Osteoblast (primary cell): ENCODE measurements at places on chromosomes 2 and 18.
A peak's percentile ranks its signal among the peaks of the same experiment; 100 is the strongest.

GRCh38 chr2:114546531-114546930, 104.1 kb downstream of the DPP10 start:
- DNase-seq, result no peak

DNA sequence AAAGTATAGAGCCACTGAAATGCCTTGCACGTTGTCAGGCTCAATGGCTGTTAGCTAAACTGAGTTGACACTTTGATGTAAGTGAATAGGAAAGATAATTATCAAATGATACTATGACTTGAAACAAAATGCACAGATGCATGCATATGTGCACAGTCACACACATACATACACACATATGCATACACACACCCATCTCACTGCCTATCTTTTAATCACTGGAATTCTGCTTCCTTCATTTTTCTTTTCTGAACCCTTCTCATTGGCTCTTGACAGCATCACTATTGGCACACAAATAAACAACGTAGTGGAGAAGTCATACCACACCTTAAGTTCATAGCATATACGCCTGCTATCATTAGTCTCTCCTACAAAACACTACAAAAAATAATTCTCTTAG, 154.9 kb upstream of the NCKAP5 start:
- no peak for DNase-seq

DNA sequence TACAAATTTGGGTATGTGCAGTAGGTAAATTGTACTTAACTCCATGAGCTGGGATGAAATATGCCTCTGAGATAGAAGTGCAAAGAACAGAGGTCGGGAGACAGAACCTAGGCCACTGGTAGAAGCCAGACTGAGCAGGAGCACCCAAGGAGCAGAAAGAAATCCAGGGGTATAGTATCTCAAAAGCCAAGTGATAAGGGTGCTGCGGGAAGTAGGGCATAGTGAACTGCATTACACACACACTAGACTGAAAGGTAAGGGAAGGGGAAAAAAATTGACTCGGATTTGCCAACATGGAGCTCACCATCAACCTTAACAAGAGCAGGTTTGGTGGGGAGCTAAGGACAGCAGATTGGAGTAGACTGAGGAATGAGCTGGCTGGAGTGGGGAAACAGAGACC, 89.3 kb upstream of the TMEM247 start:
- DNase-seq, result no peak

DNA sequence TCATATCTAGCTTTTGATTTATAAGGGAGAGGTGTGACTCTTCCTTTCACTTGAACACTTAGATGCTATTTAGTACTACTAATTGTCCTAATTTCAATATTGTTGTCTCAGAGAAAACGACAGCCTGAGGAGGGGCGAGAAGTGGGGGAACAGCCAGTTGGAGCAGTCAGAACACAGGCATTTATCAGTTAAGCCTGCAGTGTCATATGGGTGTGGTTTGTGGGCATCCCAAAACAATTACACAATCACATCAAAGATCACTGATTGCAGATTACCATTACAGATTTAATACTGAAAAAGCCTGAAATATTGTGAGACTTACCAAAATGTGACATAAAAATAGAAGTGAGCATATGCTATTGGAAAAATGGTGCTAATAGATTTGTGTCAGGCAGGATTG, 15.8 kb downstream of the TMEM131 start:
- no peak for DNase-seq

DNA sequence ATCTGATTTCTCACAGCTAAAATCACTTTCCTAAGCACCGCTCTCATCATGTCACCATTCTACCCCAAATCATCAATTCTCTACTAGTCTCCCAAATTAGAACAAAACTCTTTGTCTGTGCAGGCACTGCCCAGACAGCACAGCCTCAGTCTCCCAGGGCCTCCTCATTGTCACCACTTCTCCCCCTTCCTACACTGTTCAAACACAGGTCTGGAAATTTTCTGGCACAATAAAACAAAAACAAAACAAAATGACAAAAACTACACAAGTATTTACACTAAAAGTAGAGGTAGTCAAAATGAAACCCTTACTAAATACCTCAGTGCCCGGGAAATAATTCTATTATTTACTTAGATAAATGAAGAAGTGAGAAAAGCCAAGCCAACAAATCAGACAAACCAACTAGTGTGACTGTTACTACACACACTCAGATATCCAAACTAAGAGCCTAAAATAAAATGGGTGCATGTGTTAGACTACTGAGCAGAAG, 156.2 kb upstream of the DNMT3A start:
- no peak for DNase-seq

GRCh38 chr2:85785027-85785822, 31.4 kb downstream of the ATOH8 start:
- DNase-seq, result peak; percentile 97

DNA sequence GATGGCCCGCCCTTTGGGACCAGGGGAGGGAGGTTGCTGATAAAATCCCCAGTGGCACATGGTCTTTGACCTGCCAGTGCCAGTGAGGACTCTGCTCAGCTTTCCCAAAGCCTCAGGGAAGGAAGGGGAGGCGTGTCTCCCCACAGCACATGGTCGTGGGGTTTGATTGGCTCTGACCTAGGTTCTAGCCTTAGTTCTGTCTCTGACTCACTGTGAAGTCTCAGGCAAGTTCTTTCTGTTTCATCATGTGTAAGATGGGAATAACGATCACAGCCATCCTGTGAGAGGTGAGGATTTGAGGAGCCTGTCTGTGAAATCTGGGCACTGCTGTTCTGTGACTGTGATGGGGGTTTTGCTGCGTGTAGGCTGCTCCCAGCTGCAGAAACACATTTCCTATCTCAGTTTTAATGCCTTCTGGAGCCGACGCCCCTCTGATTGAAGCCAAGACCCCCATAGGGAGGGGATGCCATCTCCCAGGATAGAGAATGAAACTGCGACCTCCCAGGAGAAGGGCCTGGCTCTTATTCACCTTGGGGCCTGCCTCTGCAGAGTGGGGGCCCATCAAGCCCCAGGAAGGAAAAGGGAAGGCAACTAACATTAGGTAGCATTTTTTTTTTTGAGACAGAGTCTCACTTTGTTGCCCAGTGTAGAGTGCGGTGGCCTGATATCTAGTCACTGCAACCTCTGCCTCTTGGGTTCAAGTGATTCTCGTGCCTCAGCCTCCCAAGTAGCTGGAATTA, 84.0 kb downstream of the DDX1 start:
- DNase-seq, result no peak

DNA sequence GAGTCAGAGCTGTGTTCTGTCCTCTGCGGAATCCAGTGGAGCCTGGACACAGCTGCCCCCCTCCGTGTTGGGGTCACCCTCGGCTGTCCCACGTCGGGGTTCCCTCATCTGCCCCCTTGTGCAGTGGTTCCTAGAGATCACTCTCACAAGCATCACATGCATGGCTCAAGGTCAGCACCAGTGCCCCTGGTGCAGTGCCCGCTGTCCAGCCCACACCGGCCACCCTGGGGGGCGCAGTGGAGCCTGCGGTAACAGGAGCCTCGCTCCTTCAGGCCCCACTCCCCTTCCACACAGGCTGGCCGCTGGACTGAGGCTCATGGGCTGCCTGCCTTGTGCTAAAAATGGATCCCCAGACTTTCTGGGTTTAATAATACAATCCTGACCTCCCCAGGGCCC, 8.8 kb downstream of the TEKT4 start:
- peak; percentile 30 for DNase-seq

- no peak for DNase-seq
These were observed 53.0 kb upstream of the LCLAT1 start for GRCh38 chr2:30394096-30394495.

GRCh38 chr2:2243666-2244065, 87.4 kb downstream of the MYT1L start:
- DNase-seq, result no peak

- no peak for DNase-seq
These were observed 278.3 kb downstream of the EIPR1 start for GRCh38 chr2:3099145-3099859.

DNA sequence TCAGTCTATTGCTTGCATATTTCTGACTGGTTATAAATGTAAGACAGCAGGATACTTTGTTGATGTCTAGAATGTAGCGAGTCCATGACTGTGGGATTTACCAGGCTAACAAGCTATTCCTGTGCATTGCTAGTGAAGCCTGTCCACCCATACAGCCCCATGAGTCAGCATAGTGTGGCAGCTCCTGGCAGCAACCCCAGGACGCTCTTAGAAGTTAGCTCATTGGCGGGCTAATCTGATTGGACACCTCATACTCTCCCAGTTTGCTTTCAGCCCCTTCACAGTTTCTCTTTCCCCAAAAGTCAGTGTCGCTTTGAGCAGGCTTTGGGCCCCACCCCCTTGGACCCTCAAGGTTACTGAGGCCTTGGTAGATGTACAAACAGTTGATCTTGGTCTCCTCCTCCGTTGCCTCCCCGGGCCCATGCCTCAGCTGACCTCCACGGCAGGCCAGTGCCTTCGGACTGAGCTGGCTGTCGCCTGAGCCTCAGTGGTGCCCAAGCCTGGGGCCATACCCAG, 48.0 kb downstream of the COA5 start:
- peak; percentile 99 for DNase-seq

GRCh38 chr18:24797981-24798380, 337.5 kb downstream of the HRH4 start:
- DNase-seq, result no peak

DNA sequence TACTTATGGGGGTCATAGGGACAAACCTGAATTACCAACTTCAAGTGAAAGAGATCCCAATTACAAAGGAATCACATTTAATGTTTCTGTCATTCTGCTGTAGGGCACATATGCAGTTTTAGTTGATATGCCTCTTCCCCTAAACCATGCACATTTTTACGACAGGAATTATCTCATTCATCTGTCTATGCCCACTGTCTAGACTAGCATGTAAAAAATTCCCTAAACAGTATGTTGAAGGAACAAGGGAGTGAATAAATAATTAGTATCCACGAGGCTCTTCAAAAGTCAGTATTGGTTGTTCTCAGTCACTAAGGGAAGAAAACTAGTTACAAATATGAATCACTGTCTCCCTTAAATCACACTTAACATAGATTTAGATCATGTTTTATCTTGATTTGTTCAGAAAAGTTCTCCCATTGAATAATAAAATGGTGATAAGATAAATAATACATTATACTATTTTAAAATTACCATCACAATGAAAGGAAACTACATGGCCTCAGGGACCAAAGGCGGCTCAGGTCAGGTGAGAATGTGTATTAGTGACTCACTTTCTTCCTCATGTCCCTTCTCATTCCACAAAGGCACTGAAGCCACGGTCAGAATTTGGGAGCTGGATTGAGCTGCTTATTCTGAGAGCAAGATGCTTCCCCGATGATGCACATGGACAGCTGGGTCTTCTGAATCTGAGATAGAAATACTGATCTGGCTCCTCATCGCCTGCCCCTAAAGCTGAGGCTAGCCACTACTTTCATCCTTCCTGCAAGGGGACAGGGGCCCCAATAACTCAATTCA, 29.1 kb downstream of the DYM start:
- no peak for DNase-seq

DNA sequence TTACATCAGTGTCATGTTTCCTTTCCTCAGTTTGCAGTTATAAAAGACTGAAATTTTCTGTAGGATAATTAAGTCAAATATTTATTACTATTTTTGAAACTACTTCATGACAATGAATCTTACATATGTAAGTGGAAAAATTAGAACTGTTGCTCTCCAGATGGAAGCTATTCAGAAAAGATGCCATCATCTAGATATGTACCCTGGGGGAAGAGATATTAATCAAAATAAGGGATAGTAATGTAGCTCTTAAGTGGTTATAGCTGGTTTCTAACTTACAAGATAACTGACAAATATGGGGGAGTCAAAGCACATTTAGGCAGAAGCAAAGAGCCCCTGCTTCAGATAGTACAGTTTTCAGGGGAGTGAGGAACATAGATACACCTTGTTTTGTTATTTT, 38.1 kb upstream of the PAX3 start:
- no peak for DNase-seq

GRCh38 chr2:108823286-108823685, 36.7 kb downstream of the CCDC138 start:
- DNase-seq, result no peak

GRCh38 chr2:118014492-118014824, 588 bp upstream of the CCDC93 start:
- DNase-seq, result peak; percentile 78

- no peak for DNase-seq
These were observed 273.3 kb downstream of the TCF4 start for GRCh38 chr18:55314615-55315237.

DNA sequence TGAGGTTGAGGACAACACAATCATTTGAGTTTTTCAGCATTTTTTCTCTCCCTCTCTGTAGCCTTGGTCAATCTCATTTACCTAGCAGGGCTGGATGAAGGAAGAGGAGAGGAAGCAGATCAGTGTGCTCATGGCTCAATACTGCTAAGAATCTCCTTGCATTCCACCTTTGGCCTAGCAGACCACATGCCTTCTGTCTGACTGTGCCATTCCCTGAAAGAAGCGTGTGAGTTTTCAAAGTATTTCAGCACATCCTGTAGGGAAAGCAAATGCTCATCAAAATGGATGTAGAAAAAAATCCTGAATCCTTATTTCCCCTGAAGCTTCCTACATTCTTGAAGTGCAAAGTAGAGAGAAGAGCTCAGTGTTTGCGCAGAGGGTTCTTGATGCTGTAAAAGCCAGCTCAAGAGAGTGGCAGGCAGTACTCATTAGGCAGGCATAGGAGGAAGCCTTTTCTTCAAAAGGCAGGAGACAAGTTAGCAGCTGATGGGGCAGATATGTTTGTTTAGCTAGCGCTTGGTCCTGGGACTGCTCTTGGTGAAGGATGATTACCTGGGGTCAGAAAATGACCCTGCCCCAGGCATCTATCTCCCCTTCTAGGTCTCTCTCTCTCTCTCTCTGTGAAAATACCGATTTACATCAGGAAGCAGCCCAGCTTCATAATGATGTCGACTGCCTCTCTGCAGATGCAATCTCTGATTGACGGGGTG, 14.4 kb upstream of the PIK3C3 start:
- DNase-seq, result no peak

DNA sequence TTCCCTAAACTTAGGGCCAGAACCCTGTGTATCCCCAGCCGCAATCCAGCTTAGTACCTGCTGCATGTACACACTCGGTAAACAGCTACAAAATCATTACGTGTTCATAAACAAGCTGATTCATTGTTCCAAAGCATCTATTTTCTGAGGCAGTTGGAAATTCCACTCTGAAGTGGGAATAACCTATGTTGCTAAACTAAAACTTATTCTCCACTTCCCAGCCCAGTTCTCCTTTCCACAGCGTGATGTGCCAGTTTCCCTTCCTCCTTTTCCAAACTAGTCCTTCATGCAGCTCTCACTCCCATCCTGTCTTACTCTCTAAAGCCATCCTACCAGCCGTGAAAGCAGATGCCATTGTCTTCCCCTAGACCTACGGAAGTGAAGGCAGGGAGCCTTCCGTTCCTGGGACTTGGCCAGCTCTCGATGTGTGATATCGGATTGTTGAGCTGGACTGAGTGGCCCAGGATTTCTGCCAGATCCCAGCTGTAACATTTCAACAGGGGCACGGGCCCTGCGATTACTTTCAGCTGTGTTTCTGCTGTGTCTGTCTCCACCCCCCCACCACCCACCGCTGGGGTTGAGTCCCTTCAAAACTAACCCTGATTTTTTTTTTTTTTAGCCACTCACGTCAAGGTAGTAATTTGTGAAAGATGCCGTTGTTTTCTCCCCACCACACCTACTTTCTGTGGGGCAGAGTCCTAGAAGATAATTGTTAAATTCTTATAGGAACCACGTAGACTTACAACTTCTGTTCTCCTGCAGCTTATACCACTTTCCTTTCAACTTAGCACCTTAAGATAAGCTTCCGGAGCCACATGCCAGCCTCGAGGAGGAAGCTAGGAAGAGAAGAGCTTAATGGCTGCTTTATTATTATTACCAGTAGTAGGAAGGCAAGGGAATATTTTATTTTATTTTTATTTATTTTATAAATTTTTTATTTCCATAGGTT, 100.9 kb downstream of the CRIM1 start:
- peak; percentile 53 for DNase-seq

- DNase-seq, result peak; percentile 83
These were observed 2.6 kb downstream of the ADCYAP1 start for GRCh38 chr18:907115-907884.

GRCh38 chr2:226788881-226789490, 10.6 kb downstream of the IRS1 start:
- peak; percentile 73 for DNase-seq
